ENCODE measurements at places on chromosomes 5 and 9.

DNA sequence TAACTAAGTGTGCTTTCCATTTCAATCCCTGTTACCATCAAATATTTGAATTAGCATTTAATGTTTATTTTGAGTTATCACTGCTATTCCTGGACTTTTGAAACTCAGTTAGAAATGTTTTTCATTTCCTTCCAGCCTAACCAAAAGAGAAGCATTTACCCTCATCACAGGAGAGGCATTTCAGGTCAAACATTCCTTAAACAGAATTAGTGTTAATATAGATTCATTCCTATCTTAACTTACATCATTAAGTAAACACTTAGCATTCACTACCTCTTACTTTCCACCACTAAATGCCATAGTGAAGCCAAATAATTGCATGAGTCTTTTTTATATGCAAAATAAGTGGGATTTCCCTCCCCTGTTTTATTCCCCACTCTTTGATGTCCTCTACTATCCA, 136.6 kb upstream of the OR13F1 start:
- DNase-seq = peak; percentile 9

- no peak for DNase-seq
Observed at GRCh38 chr5:75523275-75523674, 11.6 kb downstream of the POLK start.

DNA sequence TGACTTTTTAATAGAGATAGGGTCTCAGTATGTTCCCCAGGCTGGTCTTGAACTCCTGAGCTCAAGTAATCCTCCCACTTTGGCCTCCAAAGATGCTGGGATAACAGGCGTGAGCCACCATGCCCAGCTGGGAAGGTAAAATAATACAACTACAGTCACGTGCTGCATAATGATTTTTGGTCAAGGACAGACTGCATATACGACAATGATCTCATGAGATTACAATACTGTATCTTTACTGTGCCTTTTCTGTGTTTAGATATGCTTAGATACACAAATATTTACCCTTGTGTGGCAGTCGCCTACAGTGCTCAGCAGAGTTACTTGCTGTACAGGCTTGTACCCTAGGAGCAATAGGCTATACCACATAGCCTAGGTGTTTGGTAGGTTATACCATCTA, 14.2 kb upstream of the IRF1 start:
- DNase-seq = peak; percentile 36

GRCh38 chr9:28024676-28025075, 451.4 kb upstream of the C9orf72 start:
- peak; percentile 13 for DNase-seq

- no peak for DNase-seq
Observed at GRCh38 chr9:91856419-91856818, 93.6 kb downstream of the ROR2 start.

- DNase-seq = no peak
Observed at GRCh38 chr5:172185096-172185461, 2.9 kb downstream of the STK10 start.

- DNase-seq = no peak
Observed at GRCh38 chr5:88659529-88660263, 223.3 kb downstream of the MEF2C start.

- no peak for DNase-seq
Observed at GRCh38 chr9:80498001-80498555, 926.3 kb downstream of the TLE4 start.

DNA sequence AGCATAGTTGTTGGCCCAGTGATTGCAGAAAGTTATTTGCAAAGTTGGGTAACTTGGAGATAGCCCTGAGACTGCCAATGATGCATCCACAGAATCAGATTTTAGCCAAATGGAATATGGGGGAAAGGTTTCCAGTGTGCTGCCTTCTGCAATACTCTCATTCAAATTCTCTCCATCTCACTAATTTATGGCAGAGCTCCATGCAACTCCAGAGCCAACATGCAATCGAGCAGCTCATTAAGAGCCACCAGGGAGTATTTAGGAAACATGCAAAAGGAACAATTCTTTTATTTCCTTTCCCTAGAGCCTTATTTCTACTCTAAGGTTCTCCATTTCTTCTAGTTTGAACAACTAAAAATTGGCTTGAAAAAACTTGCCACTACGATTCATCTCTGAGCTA, 135.9 kb upstream of the MARCHF11 start:
- DNase-seq = no peak

- no peak for DNase-seq
Observed at GRCh38 chr5:82813861-82814260, 263.3 kb downstream of the TMEM167A start.

GRCh38 chr5:157160001-157160400, 6.1 kb downstream of the GARIN3 start:
- no peak for DNase-seq

DNA sequence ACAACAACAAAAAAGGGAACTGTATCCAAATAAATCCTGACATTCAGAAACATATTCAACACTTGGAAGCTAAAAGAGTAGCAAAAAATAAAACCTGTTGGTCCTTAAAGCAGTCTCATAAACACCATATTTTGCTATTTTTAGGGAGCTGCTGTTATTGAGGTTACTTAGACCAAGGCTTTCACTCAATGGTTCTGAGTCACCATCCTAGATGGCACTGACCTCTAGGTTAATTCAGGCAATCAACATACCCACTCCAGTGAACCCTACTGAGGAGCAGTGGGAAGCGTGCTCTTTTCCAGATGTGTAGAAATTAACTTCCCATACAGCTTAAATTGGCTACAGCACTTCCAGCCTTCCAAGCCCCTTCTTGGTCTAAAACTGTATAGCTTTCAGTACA, 5.2 kb downstream of the GNAQ start:
- DNase-seq = no peak

DNA sequence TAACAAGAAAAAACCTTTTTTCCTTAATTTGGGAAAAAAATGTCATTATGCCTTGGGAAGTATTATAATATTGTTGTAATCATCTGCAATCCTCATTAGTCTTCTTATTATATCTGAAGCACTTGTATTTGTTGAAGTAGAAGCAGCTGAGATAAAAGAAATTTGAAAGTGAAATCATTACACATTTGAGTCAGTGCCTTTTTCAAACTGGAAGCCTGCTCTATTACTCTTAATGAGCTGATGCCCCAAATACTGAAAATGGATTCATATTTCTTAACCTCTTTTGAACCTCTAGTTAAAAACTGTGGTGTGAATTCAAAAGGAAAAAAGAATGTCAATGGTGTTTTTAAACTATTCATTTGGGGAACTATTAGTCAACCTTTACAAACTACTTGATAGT, 1027.7 kb downstream of the NR2F1-AS1 start:
- no peak for DNase-seq

DNA sequence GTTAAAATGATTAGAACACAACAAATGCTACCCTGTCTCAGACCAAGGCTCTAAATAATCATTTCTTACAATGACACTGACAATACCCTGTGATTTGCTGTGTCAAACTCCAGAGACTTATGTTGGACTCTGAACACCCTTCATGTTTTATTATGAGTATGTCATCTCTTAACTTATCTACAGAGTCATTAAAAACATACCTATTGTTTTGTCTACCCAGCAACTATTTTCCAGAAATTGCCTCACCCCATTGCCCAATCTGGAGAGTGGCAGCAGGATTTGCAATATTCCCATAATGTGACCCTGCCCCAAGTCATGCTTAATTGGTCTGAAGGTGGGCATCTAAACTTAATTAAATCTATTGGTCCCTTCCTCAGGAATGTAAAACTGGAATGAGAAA, 23.0 kb upstream of the KIF2A start:
- DNase-seq = no peak

DNA sequence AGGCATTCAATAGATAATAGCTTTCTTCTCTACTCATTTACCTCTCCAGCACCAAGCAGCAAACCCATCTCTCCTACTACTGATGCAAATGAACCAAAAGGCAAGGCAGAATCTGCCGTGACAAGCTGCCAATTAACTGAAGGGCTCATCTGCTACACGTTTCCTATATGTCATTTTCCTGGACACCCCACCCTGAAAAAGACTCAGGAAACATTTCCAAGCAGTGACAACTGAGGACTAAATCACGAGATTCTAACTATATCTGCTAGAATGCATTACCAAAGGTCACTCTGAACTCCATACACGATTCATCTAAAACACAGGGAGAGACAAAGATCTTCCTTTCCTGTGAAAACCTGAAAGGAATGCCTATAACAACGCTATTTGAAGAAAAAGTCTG, 12.9 kb downstream of the PLPP1 start:
- no peak for DNase-seq

DNA sequence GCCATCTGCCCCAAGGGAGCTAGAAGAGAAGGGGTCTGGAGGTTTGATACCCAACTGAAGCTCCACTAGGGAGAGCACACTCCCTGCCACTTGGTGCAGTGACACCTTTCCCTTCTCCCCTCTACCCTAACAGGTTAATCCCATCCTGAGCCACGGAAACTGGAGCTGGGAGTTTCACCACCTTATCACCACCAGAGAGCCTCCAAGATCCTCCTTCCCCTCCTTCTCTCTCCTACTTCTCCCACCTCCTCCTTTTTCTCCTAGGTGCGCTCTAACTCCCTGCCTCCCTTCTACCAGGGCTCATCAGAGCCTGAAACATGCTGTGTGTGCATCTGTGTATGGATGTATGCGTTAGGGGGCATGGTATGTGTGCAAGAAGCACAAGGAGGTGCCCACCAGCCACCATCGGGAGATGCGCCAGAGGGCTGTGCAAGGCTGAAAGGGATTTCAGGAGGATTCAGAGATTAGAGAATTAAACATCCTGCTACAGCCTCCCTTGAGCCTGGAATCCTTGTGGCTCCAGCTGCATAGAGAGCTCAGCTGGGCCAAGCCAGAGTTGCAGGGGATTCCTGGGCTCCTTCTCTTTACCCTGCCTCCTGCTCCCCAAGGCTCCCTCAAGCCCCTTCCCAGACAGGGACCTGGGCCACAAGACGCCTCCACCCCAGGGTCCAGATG, 89.8 kb downstream of the PCDH1 start:
- DNase-seq = no peak

DNA sequence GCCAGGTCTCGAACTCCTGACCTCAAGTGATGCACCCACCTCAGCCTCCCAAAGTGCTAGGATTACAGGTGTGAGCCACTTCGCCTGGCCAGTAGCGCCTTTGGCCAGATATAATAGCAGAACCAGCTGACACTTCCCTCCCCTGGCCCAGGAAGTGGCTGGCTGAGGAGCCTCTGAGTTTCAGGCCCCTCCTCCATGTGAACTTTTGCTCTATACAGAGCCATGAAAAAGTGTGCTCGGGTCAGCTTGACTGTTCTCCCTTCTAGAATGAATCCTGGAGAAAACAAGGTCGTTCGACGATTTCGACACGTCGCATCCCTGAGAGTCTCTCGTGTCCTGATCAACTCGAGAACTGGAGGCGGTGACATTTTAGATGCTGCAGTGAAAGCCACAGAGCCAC, 8.6 kb upstream of the ZDHHC12 start:
- no peak for DNase-seq

DNA sequence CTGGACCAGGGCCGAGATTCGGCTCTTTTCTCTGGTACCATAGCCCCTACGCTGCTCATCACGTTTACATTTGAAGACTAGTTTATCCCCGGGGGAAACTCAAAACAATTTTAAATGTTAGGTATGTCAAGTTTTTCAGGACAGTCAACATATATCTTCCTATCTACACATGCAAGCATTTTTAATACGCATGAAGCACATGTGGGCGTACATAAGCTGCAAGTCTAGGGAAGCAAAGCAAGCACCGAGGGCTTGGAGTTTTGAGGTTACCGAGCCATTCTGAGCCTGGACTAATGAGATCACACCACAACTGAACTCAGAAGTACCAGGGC, 154.4 kb downstream of the AUH start:
- DNase-seq = no peak

GRCh38 chr9:35651956-35652828, 1.5 kb upstream of the SIT1 start:
- DNase-seq = peak; percentile 18

- no peak for DNase-seq
Observed at GRCh38 chr5:158995694-158996173, 104.0 kb downstream of the EBF1 start.

DNA sequence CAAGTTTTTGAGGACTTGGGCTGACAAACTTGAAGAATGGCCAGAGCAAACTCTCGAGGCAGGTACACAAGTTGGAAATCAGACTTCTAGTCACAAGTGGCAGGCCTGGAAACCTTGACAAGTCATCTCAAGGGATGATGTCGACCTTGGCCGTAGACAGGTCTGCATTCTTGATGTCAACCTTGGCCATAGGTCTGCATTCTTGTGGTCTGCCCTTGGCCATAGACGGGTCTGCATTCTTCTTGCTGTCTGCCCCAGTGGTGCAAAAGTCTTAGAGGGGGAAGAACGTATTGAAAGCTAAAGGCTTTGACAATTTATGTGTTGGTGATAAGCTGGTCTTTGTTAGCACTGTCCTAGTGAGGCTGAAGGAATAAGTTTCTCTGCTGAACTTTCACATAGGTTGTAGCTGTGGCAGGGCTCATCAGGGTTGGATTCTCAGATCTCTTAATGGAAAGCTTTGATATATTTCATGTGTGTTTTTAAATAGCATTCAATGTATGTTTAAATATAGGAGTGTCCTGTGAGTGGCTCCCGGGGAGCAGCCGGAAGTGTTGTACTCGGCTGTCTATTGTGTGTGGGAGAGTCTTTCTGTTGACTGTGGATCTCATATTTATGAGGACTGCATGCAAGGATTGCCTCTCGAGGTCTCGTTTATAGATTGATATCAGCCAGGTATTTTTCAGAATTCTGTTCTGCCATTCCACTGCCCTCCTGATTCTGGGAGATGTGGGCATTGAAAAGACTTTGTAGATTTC, 27.0 kb downstream of the SUB1 start:
- DNase-seq = no peak

GRCh38 chr5:166772770-166773169, 1518.7 kb upstream of the WWC1 start:
- no peak for DNase-seq

GRCh38 chr5:180133060-180133459, 61.5 kb upstream of the RNF130 start:
- DNase-seq = no peak

GRCh38 chr5:38979535-38979934, 94.7 kb downstream of the RICTOR start:
- no peak for DNase-seq

DNA sequence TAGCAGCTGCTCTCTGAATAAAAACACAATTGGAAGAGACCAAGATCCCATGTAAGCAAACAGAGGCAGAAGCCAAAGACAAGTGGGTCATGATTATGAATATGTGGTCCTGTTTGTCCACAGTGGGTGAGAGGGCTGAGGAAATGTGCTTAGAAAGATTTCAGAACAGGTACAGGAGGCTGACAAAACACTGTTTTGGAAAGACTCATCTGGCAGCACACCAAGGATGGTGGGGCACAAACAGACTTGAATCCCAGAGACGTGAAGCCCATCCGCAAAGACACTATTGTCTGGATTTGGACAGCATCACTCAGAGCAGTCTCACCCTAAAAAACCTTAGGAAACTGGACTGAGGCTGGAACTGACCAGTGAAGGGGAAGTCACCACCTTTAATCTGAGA, 85.0 kb downstream of the ADRB2 start:
- DNase-seq = no peak

Data from NCI-H774 (cell line).